ENCODE measurements at places on chromosomes 11 and 22.

DNA sequence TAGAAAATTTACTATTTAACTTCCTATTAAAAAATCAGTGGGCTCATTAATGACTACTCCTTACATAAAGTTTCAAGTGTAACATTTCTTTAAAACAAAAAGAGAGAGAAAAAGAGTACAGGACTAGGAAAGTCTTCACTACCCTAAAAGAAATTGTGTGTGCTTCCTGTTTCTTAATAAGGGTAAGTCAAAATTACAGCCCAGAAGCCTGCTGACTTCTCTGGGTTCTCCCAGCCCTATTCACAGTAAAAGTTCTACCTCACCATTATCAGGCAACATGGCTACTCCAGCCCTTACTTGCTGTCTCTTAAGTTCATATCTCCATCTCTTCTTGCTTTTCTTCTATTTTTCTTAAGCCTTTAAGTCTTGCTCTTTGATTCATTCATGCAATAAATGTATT, 20.3 kb upstream of the ZC3H12C start:
- no peak for DNase-seq

- DNase-seq: no peak
Observed at GRCh38 chr11:67673358-67673757, 1.1 kb downstream of the ALDH3B2 start.

- no peak for DNase-seq
Observed at GRCh38 chr11:16382638-16383380, 26.5 kb upstream of the SOX6 start.

GRCh38 chr11:66554602-66555001, 7.9 kb downstream of the ACTN3 start:
- no peak for DNase-seq

- peak; percentile 33 for DNase-seq
Observed at GRCh38 chr11:93689240-93689639, 27.8 kb downstream of the CEP295 start.

DNA sequence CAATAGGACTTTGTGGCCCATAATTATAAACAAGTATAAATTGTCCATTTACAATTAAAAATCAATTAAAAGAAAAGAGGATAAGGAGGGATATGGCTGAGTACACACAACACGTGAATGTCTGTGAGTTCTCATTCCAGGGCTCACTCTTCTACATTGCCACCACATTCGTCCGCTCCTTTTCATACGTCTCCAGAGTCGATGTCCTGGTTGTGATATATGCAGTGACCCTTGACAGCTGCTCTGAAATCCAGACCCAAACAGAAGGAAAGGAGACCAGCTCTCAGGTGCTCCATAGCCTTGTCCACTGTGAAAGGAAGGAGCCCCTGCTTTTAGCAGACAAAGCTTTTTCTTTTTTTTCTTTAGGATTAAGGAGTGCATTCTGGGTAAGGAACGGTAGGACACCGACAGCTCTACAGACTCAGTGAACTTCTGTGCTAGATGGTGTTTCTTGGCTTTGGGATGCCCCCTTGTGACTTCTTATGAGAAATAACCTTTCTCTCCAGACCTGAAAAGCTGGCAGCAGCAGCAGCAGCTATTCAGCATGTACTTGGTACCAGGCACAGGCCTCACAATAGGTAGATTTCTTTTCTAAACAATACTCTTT, 19.7 kb upstream of the DNAJB13 start:
- no peak for DNase-seq

DNA sequence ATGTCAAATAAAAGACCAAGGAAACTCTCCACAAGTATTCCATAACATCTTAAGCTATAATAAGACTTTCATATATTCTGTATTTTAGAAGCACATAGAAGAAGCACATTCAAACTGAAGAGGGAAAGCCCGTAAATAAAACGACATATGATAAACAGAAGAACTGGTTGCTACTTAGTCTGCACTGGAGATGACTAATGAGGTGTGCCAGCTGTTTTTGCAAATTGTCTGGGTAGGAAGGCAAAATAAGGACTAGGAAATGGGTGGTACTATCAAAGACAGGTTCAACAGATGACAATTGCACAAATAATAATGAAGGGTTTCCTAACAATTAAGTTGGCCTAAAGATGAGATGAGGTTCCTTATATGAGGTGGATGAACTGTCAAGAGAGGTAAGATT, 593.2 kb upstream of the CCDC179 start:
- DNase-seq: no peak

- DNase-seq: no peak
Observed at GRCh38 chr22:38628444-38628843, 27.7 kb downstream of the FAM227A start.

- no peak for DNase-seq
Observed at GRCh38 chr11:33940538-33940815, 48.6 kb upstream of the LMO2 start.

DNA sequence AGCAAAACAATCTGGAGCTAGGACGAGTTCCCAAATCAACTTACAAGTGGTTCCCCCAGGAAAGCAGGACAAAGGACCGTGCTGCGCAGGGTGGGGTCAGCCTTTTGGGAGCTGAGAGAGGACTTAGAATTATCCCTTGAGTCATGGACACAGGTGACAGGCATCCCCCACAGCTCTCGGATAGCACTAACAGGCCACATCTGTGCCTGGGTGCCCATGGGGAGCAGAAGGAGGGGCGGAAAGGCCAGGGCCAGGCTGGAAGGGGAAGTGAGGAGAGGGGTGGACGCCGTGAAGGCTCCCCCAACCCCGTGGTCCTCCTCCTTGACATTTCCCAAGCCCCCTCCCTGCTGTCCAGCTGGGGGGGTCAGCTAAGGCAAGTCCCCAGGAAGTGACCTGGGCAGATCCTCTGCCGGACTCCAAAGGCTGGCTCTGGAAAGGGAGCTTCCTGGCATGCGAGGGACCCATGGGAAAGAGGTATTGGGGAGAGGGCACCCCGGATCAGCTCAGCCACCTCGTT, 31.6 kb upstream of the A4GALT start:
- DNase-seq: no peak

DNA sequence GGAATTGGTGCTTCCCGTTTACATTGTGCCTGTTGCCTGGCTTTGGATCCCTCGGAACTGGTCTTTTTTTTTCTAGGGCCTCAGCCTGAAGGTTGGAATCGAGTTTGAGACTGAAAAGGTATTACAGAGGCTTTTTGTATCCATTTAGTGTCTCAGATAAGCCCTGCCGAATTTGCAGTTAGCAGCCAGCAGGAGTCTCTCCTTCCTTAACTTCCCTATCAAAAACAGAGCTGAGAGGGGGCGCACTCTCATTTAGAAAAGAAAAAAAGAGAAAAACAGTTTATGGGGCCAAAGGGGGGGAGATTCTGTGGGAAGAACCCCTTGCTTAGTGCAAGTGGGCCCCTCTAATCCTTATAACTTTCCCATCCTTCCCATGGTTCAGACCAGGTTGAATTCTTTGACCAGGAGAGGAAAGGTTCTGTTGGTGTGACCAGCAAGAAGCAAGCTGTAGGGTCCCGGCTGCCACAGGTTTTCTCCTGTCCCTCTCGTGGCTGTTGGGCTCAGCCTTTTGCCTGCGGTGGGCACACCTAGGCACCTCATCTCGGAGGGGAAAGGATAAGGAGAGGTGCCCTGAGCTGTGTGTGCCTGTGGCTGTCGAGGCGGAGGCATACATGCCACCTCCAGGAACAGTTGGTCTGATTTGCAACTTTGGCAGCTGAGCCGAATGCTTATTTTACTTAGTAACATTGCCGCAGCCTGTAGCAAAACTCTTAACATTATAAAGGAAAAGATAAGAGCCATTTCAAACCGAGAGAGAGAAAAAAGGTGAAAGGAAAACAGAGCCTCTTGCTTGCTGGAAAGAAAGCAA, 565.0 kb upstream of the CNTN5 start:
- DNase-seq: no peak

DNA sequence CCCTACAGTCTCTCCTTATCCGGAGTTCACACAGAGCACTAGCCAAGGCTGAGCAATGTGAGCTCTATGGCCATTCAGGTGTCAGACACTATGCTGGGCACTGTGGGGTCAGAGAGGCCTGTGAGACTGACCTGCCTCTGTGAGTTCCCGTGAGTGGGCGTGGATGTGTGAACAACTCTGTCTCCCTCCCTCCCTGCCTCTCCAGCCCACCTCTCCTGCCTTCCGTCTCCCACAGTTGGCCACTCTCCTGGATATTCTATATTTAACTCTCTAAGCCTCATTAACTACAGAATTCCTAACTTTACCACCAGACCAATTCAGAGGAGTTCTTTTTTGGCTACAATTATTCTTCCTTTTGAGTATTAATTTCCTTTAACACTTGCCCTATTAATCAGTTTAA, 191.6 kb upstream of the NCAM1 start:
- DNase-seq: no peak

DNA sequence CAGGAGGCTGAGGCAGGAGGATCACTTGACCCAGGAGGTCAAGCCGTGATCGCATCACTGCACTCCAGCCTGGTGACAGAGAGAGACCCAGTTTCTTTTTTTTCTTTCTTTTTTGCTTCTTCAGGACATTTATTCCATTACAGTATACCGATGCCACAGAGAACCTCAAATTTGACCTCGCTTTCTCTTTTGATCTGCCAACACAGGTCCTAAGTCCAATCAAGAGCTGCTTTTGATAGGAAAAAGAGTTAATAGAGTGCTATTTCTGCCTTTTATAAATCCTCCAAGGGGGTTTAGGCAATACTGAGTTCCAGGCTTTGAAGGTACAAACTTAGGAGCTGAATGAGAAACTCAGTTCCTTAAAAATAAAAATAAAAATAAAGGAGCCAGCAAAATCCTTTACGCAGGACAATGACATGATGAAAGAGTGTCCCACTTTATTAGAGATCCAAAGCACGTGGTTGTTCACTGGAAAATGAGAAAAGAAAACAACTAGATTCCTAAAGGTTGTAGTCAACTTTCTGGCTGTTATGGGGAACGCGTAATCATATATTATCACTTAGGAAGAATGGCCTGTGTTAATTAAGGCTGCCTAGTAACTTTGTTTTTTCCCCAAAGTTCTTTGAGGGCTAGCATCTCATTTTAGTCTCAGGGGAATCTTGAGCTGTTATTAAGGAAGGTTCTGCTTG, 27.2 kb downstream of the FADD start:
- DNase-seq: no peak

DNA sequence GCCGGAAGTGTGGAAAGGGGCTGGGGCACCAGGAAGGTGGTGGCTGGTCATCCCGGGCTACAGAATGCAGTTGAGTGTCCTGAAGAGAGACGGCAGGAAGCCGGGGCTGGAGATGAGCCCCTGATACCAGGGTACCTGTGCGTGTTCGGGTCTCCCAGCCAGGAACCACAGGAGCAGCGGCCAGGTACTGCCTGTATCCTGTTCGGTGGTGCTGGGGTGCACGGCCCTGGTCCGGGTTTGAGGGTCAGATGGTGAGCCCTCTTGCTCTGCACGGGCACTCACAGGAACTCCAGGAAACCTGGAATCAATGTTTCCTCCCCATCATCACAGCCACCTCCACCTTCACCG, 253.1 kb upstream of the B3GAT1 start:
- no peak for DNase-seq

GRCh38 chr22:20550851-20551744, 43.7 kb downstream of the MED15 start:
- DNase-seq: peak; percentile 53

GRCh38 chr11:76910620-76911414, 50.1 kb downstream of the ACER3 start:
- DNase-seq: no peak

DNA sequence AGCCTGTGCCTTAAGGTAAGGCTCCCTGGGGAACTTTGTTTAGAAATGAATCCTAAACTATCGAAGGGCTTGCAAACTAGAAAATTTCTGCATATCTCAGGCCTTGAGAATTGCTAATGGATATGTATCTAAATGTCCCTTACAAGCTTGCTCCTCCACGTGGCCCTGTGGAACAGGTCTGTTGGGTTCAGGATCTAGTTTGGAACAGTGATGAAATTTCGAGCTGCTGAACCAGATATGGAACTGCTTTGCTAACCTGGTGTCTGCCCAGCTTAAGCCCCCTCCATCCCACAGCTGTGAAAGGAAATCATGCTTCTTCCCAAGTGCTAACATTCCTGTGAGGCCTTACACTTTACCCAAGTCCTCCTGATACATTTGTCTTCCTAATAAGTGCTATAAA, 11.6 kb downstream of the SREBF2 start:
- DNase-seq: no peak

DNA sequence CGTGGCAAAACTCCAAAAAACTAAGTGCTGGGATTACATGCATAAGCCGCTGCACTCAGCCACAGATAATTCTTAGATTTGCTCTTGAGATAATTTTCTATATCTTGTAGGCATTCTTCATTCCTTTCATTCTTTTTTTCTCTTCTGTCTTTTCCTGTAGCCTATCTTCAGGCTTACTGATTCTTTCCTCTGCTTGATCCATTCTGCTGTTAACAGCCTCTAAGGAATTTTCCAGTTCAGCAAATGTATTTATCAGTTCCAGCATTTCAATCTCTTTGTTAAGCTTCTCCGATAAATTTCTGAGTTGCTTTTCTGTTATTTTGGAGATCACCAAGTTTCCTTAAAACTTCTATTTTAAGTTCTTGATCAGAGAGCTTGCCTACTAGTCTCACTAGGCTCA, 46.7 kb downstream of the SMC1B start:
- DNase-seq: no peak

GRCh38 chr11:69463995-69464960, 17.2 kb upstream of the LINC01488 start:
- DNase-seq: no peak

GRCh38 chr11:111303461-111303860, 5.1 kb downstream of the POU2AF3 start:
- no peak for DNase-seq

GRCh38 chr11:35949242-35949641, 5.4 kb downstream of the LDLRAD3 start:
- no peak for DNase-seq

- no peak for DNase-seq
Observed at GRCh38 chr22:30856741-30857502, 111.7 kb downstream of the MORC2 start.

GRCh38 chr11:89015614-89016013, 50.2 kb downstream of the GRM5 start:
- no peak for DNase-seq

All from stimulated activated CD4-positive, alpha-beta T cell treated with anti-CD3 and anti-CD28 coated beads, TNF-alpha, amount 100 ng/mL, for 48 hours (primary cell).